Right ventricle myocardium superior (tissue), 1 donor: ENCODE measurements at places on chromosomes 5 and 9.

- no peak for DNase-seq
Measured at GRCh38 chr9:125284855-125285254, 23.2 kb downstream of the GAPVD1 start.

DNA sequence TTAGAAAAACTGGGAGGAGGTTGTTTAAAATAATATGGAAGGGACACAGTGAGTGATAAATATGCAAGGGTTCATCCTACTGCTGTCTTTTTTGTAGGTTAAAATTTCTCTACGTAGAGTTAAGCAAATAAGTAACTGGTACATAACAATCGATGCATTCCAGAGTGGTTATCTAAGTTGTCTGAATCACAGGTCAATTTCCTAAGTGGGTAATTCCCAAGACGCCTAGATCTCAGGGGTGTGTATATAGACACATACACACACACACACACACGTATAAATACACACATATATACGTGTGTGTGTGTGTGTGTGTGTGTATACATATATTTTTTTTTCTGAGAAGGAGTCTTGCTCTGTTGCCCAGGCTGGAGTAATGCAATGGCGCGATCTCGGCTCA lies 22.3 kb downstream of the CAAP1 start:
- no peak for DNase-seq

GRCh38 chr9:27181381-27181780 lies 72.4 kb downstream of the TEK start:
- no peak for DNase-seq

DNA sequence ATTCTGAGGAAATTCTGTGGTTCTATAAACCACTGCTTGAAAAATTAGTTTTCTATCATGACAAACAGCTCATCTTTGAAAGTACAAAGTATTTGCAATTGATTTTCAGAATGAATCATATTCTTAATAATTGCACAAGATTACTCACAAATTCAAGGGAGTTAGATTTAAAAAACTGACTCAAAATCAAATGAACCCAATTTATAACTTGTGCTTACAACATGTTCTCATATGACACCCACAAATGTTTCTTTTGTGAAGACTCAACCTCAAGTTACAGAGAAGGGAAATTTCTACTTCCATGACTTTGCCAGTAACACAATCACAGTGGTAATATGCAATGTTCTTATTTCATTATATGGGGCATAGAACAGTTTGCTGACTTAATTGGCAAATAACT lies 272.0 kb upstream of the ACTBL2 start:
- DNase-seq = no peak

GRCh38 chr9:105052346-105052745 lies 124.4 kb upstream of the ABCA1 start:
- DNase-seq = no peak

GRCh38 chr5:106658150-106658549 lies 1012.6 kb downstream of the EFNA5 start:
- DNase-seq = no peak

- DNase-seq = no peak
Measured at GRCh38 chr5:119161430-119161829, 90.5 kb downstream of the DMXL1 start.

DNA sequence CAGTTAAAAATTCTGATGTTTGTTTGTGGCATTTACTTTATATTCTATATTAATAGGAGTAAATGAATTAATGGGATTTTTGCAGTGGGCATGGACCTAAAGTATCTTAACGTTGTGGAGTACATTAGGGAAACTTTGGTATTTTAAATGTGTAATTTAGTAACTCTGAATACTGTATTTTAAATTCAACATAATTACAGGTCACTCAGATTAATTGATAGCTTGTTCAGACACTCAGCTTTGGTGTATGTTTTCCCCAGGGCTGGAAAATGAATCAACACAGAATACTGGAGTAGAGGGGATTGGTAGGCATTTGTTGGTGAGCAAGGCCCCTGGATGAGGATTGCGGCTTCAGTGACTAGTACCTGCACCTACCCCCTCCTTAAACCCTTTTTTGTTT lies 117.5 kb downstream of the TRIO start:
- no peak for DNase-seq

GRCh38 chr9:111316796-111317195 lies 13.2 kb downstream of the OR2K2 start:
- no peak for DNase-seq

DNA sequence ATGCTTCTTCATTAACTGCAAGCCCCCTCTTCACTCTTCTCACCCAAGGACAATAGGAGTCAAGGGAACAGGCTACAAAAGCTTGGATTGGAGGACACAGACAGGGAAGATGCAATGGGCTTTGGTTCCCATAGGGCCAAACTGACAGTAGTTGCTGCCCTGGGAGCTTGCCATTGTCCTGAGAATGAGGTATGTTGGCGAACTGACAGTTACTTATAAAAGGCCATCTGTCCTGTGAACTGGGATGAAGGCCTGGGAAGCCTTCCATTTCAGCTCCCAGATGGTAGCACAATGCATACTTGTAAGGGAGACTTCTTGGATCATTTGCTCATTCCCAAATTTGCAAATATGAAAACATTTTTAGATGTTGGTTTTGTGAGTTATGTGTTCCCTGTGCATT lies 88.9 kb downstream of the SNCAIP start:
- DNase-seq = no peak

DNA sequence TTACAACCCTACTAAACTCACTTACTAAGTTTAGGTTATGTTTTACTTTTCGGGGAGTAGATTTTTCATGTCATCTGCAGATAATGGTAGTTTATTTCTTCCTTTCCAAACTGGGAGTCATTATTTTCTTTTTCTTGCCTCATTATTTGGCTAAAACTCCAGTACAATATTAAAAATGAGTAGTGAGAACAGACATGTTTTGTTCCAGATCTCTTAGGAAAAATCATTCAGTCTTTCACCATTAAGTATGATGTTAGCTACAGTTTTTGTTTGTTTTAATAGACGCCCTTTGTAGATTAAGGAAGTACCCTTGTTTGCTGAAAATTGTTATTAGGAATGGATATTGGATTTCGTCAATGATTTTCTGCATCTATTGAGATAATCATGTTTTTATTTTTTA lies 472.0 kb upstream of the PAPPA start:
- DNase-seq = no peak

DNA sequence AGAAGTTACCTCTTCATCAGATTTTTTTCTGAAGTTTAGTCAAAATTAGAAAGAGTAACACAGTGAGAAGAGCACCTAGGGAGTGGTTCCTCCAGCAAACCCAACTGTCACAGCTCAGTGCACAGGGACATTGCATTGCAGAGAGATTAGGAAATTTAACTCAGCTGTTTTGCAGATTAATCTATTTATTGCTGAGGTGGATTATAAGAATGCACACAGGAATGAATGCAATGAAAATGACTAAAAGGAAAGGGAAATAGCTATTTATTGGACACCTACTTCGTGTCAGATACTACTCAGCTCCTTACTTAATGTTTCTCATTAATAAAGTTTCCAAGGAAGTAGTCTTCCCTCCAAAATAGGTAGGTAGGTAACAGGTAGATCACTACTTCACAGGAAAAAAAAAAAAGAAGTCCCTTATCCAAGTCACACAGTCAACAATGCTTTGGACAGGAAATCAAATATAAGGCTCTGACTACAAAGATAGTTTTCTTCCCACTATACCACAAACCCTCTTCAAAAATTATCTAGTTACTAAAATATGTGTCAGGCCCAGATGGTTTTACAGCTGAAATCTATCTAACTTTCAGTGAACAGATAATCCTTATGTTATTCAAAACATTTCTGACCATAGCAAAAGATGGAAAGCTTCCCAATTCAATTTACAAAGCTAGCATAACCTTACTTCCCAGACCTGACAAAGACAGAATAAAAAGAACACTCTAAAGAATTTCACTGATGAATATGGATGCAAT lies 442.2 kb upstream of the MPDZ start:
- no peak for DNase-seq

DNA sequence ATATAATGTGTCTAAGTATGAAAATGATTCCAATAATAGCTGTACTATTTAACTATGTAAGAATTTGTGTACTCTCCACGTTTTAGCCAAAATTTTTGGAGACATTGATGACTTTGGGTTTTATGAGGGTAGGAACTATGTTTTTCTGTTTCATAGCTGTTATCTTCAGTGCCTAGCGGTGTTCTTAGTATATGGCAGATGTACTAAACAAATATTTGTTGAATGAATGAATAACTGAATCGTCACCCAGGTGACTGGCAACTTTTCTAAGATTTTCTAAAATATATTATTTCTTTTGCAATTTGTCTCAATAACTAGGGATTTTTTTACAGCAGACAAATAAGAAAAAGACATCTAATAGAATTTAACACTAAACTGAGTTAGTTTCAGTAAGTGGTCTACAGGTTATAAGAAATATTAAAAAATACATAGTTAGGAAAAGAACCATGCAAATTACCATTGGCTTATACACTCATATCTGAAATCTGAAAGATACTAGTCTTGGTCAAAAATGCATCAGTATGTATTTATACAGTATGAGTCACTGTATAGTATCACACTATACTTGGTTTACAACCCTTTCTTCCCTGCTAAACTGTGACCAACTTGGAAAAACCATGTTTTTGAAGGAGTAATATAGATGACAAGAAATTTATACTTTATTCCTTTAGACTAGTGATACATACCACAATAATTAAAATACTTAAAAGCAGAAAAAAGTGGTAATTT lies 10.5 kb upstream of the ERCC6L2 start:
- no peak for DNase-seq

DNA sequence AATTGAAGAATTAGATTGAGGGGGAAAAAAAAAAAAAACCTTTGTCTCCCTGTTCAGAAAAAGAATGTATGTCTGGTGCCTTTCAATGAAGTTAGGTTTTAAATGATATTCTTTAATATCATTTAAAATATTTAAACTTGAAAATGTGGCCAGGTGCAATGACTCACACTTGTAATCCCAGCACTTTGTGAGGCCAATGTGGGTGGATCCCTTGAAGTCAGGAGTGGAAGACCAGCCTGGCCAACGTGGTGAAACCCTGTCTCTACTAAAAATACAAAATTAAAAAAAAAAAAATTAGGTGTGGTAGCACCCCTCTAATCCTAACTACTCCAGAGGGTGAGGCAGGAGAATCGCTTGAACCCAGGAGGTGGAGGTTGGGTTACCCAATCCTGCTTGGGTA lies 111.1 kb upstream of the RASA1 start:
- no peak for DNase-seq

GRCh38 chr9:37587521-37587920 lies 4.9 kb downstream of the TOMM5 start:
- DNase-seq = no peak
